ENCODE measurements at places on chromosomes 3 and 15.

DNA sequence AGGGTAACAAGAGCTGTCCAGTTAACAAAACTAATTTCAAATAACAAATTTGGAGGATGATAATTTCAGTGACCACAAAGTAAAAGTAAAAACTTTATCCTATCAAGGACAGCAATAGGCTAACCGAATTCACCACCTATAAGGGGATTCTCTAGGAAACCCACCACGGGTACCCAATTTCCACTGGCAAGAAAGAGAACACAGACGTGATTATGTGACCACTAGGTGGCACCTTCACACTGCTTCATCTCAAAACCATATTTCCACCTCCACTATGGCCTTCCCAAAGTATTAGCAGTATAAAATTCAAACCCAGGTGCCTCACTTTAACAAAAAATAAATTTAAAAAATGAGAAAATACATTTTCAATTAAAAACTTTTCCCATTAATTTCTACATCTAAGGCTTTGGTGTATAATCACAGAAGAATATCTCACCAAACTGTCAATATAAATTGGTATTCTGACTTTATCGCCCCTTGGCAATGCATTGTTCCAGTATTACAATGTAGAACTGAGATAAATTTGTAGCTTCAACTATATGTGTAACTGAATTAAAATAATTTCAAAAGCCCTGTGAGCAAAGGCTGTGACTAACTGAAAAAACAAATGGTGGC lies 96.5 kb downstream of the FSIP1 start:
- peak; percentile 42 for DNase-seq

GRCh38 chr3:53324105-53324504 lies 23.2 kb downstream of the DCP1A start:
- no peak for DNase-seq

DNA sequence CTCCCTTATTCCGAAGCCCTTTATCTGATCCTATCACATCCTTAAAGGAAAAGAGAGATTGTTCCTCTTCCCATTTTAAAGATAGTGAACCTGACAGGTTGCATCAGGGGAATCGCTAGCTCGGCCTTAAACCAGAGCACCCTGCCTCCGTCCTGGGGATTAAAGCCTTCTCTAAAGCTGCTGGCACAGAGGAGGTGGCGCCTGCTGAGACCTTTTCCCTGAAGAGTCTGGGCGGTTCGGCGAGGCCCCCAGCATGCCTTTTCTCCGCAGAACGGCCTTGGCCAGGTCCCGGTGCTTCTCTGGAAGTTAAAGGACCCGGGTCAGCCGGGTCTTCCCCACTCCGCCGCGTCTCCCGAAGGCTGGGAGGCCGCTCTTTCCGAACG lies 593 bp downstream of the FAM219B start:
- no peak for DNase-seq

DNA sequence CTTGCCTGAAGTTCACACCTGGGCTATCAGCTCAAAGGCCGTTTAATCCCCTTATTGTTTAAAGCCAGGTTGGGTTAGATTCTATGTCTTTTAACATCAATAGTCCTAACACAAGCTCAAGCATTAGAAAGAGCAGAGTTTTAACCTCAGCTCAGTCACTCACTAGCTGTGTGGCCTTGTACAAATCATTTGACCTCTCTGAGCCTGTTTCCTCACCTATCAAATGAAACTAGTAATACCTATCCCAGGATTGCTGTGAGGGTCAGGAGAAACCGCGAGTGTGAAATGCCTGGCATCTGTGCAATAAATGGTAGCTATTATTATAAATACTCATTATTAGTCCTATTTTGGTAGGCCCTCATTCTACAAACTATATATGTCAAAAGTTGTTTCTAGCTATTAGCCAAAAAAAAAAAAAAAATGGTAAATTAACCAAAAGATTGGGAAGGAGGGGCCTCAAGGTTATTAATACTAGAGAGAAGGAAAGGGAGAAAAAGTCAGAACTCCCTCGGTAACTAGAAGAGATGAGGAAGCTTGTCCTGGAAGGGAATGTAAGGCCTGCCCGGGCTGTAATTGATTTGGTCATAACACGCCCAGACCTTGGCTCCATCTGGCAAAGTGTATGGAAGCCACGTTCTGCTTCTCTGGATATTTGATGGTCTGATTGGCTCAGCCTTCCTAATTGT lies 510.5 kb upstream of the PROK2 start:
- no peak for DNase-seq

DNA sequence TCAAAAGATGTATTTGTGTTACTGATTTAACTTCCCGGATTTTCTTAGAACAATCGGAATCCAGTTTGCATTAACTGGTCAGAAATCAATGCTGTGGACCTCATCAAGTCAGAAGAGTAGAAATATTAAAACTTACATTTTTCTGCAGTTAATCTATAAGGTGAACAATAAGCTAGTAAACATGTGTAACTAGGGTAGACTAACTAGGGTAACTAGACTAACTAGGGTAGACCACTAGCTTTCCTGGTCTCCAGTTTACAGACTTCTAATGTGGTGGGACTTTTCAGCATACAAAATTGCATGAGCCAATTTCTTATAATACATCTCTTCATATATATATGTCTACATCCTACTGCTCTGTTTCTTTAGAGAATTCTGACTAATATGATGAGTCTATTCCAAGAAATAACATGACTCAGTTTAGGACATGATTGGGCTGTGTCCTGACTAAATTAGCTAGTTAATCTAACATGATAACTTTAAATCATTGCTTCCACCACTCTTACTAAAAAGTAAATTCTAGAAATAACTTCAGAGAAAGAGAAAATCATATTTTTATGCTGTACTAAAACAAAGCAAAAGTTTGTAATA lies 5.3 kb downstream of the PLSCR2 start:
- no peak for DNase-seq

GRCh38 chr3:18745472-18745871 lies 320.3 kb upstream of the SATB1 start:
- DNase-seq, result no peak

DNA sequence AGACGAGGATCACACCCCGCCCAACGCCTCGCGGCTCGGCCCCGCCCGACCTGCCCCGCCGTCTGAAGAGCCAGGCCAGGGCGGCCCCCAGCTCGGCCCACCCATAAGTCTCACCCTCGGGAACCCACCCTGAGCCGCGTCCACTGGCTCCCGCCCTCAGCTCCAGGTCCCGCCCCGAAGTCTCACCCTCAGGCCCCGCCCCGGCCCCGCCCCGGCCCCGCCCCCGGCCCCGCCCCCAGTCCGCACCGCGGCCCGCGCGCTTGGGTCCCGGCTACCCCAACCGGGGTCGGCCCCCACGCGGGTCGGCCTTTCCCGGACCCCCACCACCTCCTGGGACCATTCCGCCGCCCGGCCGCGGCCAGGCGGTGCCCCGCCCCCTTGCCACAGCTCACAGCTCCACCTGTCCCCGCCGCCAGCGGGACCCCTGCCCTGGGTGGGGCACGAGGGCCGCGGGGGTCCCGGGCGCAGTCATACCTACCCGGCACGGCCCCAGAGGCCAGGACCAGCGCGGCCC lies 489 bp downstream of the CSPG5 start:
- DNase-seq, result peak; percentile 45

DNA sequence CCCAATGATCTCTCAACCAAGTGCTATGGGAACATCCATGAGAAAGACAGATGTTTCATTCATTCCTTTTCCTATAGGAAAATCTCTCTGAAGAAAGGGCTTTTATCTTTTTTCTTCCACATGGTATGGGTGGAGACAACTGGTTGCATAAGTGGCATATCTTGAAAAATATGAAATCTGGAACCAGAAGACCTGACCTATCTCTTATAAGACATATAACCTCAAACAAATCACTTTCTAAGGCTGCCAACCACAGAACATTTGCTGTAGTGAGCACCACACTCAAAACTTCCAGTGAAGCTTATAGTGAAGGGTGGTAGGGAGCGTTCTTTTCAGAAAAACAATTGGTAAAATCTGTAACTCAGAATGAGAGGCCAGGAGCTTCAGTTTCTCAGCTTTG lies 58.5 kb downstream of the SHQ1 start:
- no peak for DNase-seq

- peak; percentile 42 for DNase-seq
These were observed at the start of gene MAGEL2 for GRCh38 chr15:23647421-23648370. Gene MAGEL2 (minus strand): TSS chr15:23647867. CDS start chr15:23647742, 125 bp downstream.

DNA sequence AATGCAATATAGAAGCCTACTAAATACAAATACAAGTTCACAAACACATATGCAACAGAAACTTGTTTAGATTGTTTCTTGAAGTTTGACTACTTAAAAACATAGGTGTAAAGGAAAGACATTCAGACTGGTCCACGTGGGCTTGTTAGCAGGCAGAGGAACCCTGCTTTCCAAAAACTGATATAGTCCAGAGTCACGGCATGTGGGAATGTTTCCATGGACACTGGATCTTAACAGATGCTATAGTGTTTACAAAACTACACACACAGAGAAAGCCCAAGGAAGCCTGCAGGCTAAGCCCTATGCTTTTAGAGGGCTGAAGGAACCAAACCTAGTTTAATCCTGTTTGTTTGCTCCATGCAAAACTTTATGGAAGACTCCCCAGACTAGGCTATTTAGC lies 45.2 kb upstream of the LRRC58 start:
- DNase-seq, result no peak

GRCh38 chr15:100926258-100926657 lies 7.1 kb downstream of the LRRK1 start:
- DNase-seq, result no peak

DNA sequence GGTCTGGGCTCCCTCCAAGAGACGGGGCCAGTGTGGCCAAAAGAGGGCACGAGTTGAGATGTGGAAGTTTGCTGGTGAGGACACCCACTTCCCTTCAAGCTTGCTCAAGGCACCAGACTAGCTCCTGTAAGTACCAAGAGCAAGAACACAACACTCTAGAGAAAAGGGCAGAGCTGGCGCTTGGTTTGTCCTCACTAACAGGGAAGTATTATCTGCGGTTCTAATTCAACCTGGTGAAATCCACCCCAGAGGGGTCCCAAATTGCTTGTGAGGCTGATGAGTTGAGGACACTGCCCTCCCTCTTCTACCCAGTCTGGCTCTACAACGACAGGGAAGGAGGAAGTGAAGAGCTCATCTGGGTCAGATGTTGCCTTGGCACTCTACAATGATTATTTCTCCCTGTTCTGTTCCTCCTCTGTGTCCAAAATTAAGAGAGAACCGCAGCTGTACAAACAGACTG lies 16.9 kb upstream of the FSIP1 start:
- DNase-seq, result no peak

GRCh38 chr3:67030785-67031740 lies 33.0 kb downstream of the KBTBD8 start:
- DNase-seq, result no peak

DNA sequence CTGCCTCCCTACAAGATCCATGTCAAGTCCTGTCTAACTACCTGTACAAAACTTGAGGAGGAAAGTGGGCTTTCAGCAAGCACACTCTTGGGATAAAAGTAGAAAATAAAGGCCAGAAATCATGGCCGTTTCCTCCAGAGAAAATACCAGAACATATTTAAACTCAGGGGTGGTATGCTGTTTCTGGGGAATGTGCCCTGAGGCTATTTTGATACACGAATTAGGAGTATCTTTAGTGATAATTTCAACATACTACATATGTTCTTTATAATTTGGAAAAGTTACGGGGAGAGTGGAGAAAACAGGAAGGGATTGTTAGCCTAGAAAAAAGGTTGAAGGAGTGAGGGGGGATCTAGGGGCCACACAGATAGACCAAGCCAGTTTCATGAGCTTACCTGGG lies 18.7 kb upstream of the PDCD6IP start:
- DNase-seq, result no peak

DNA sequence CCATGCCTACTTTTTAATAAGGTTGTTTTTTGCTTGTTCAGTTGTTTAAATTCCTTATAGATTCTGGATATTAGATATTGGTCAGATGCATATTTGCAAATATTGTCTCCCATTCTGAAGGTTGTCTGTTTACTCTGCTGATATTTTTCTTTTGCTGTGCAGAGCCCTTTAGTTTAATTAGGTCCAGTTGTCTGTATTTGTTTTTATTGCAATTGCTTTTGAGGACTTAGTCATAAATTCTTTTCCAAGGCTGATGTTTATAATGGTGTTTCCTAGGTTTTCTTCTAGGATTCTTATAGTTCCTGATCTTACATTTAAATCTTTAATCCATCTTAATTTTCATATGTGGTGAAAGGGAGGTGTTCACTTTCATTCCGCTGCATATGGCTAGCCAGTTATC lies 77.4 kb downstream of the PTPRG start:
- DNase-seq, result no peak

GRCh38 chr15:40872791-40873693 lies 992 bp downstream of the RHOV start:
- no peak for DNase-seq

DNA sequence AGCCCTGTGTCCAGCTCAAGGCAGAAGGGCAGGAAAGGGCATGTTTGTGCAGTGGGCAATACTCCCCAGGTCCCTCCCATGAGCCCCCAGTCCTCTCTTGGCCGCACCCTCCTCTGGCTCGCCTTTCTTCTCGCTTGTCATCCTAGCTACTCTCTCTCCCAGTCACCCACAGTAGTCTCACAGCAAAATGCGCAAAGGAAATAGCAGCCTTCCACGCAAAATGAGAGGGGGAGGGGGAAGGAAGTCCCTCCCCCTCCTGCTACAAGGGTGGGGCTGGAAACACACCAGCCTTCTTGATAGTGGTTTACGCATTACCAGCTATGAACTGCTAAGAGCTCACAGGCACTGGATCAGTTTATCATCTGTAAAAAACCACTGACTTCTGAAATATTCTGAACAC lies 83.8 kb downstream of the GADL1 start:
- no peak for DNase-seq

DNA sequence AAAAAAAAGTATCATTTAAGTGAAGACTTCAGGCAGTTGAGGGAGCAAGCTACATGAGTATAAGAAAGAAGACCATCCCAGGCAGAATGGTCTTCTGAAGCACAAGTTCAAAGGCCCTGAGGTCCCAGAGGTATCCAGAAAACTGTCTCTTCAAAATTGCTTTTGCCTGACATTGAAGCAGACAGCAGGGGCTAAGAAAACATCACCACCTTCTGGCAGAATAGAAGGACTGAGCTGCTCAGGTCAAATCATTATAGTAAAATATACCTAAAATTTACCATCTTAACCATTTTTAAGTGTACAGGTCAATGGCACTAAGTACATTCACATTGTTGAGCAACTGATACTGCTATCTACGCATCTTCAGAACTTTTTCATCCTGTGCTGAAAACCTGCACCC lies 16.4 kb downstream of the GPR160 start:
- DNase-seq, result no peak

DNA sequence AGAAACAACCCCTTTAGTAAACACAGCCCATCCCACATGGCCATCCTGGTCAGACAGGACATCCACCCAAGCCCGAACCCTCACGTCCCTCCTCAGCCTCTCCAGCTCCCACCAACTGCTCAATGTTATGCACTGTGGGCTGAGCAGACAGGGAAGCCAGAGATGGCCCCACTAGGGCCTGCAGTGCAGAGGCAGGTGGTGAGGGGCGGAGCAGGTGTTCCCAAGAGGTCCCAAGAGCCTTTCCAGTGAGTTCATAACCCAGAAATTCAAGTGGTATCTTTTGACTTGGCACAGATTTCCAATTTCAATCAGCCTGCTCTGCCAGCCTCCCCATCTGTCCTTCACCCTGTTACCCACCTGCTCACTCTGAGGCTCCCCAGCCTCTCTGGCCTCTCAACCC lies 130.3 kb downstream of the LIPC start:
- DNase-seq, result no peak

DNA sequence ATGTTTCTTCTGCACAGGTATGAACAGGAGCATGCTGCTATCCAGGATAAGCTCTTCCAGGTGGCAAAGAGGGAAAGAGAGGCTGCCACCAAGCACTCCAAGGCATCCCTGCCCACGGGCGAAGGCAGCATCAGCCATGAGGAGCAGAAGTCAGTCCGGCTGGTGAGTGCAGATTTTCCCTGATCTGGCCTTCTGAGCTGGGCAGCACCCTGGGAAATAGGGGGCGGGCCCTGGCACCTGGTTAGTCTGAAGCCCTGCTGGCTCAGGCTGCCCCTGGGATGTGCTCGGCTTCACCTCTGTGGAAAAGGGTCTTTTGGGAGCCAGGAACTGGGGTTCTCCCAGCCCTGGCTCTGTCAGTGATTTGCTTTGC lies 29.0 kb downstream of the CHCHD6 start:
- no peak for DNase-seq
